ENCODE measurements at places on chromosomes 12 and 14. TPM values are rescaled to one million over a fixed set of nuclear protein-coding genes. Genes with fewer than 3 reads are reported as not detected.

- no peak for ATAC-seq
Observed at GRCh38 chr12:48933664-48934311, 8.5 kb upstream of the FKBP11 start.

Gene MLXIP
- 21.6 TPM for total RNA-seq

DNA sequence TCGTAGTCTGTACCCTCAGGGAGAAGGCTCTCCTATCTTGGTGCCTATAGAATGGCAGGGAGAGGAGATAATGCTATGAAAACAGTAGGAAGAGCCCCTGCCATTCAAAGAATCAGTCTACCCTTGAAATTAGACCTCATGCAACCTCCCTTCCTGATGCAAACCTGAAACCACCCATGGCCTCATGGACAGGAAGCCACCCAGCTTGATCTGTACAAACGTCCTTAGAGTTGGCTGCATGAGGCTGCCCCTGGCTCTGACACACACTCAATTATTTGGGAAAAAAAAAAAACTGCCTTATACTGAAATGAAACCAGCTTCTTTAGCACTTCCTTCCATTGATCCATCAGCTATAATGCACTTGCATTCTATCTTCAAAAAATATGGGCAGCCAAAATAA is 116.6 kb upstream of the BCL2L14 start:
- no peak for ATAC-seq

DNA sequence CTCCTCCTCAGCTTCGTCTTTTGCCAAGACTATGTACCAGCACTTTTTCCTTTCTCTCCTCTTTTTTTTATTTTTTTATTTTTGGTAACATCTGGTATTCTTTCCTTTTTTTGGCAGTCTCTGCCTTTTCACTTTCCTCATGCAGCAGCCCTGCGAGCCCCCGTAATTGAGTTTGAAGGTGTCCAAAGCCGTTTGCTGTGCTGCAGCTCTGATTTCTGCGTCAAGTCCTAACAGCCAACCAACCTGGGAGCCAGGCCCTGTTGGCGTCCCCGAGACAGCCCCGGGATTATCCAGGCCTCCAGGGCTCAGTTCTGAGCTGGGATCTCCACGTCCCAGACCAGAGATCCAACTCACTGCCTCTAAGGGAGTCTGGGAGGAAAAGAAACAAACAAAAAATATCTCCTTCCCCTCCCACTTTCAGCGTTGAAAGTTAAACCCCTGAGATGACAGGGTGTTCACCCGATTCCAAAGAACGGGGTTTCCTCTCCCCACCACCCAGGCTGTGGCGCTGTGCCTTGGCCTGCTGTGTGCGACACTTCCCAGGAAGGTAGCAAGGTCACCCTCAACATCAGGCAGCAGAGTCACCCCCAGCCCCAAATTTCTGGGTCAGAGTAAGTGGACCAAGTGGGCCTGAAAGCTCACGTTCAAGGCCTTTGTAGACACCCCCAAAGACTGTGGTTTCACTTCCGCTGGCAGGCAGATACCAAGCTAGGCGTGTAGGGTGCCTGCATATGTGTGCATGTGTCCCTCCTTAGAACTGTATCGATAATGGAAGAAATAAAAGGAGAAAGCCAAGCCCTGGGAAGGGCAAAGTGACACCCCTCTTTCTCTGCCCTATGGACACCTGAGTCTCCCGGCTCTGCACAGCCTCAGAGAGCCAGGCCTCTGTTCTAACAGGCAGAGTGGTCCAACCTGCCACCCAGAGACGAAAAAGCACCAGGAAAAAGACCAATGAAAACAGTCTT is 11.1 kb downstream of the BCL11B start:
- no peak for ATAC-seq

DNA sequence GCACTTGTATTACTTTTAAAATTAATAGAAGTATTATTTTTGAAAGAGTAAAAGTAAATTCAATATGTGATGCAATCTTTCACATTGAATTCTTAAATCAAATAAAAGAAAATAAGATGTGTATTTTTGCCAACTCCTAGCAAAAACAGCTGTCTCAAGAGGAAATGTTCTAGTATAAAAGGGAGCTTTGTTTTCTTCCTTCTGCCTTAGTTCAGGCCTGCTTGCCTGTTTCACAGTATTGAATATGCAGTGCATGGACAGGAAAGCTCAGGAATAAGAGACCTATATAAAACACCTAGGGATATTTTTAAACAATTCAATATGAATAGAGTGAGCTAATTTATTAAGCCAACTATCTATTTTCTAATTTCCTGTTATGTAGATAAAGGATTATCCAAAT is 294.8 kb upstream of the G2E3 start:
- no peak for ATAC-seq

GRCh38 chr12:58541300-58541690 is 379.0 kb downstream of the LRIG3 start:
- ATAC-seq, result no peak

- ATAC-seq, result peak; percentile 75
Observed at GRCh38 chr12:3683670-3684069, 69.2 kb downstream of the CRACR2A start.

Gene NANOG
- 0.20 TPM for total RNA-seq

- no peak for ATAC-seq
Observed at GRCh38 chr12:115932066-115932465, 345.4 kb downstream of the MED13L start.

DNA sequence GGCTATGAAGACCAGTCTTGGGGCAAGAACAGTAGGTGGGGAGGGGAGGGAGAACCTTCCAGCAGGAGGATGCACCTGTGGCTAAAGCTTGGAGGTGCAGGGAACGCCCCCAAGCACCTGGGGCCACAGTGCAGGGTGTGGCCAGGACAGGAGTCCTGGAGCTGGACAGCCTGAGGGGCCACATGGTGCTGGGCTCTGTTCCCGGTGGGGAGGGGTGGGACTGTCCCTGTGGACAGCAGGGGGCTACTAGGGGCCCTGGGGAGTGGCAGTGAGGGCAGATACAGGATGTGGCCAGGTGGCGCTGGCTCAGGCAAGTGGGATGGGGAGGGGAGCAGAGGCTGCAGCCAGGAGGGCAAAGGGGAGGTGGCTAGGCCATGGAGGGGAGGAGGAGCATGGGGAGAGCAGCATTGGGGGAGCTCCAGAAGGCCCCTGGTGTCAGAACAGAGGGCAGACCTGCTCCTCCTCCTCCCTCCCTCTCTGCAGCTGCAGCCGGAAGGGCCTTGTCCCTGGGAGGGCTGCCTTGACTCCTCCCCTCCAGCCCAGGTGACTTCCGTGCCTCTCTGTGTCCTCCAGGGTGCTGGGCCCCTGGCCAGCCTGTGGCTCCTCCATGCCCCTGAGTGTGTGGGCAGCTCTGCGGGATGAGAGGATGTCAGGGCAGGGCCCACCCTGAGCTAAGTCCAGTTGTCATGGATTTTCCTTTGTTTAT is 68.4 kb upstream of the DLK1 start:
- peak; percentile 27 for ATAC-seq

- no peak for ATAC-seq
Observed at GRCh38 chr14:22691171-22691570, 47.0 kb upstream of the OR6J1 start.

GRCh38 chr12:116832353-116832752 is 48.9 kb downstream of the HRK start:
- ATAC-seq, result no peak

DNA sequence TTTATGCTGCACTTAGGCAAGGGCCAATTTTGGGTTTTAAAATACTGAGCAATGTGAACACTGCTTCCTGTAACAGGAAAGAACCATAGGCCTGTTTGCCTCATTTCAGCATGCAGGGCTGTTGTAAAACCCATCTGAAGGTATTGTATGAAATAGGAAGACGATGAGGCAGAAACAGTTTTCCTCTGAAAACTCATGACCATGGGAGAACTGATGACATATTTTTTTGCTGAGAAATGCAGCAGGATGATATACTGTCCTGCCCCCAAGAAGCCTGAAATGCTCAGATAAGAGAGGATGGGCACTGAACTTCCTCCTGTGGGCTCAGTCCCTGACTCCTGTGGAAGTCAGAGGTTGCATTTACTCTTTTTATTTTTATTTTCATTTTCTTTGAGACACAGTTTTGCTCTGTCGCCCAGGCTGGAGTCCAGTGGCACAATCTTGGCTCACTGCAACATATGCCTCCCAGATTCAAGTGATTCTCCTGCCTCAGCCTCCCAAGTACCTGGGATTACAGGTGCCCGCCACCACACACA is 17.4 kb downstream of the PYGL start:
- ATAC-seq, result no peak

Gene TEX52
- 0.86 TPM for total RNA-seq

DNA sequence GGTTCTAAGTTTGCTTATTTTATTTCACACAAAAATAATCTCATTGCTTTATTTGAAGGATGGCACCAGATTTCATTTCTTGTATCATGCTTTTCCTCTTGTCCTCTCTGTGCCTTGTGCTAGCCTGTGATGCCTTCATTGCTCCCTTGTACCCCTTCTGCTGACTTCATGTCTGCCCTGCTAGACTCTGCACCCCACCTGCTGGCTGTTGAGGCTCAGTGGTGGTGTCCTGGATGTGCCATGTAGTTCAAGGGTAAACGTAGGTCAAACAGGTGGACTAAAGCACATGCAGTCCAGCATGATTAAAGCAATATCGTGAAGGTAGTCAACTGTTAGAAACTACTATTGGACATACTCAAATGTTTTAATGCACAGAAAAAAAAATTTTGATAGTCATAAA is 21.6 kb downstream of the MRPS35 start:
- no peak for ATAC-seq

Gene SERPINA10
- 0.43 TPM for total RNA-seq

Gene CYP46A1
- total RNA-seq, result 3.8 TPM

Gene SAMD15
- 5.3 TPM for total RNA-seq

Gene AQP2
- 0.06 TPM for total RNA-seq

- peak; percentile 79 for ATAC-seq
Observed at GRCh38 chr12:94649349-94650142, 811 bp downstream of the TMCC3 start.

DNA sequence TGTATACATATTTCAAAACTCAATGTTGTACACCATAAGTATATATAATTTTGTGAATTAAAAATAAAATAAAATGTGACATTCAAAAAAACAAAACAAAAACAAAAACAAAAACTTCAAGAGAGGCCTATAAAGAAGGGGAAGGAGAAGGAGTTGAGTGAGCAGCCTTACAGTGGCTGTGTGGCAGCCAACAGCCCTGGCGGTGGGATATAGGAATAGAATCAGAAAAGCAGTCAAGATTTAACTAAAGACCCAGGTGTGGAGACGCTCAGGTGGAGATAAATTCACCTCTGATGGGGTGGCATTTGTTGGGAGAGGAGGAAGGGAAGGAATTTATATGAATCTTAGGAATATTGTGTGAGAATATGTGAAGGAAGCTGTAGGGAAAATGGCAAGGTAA is 41.8 kb upstream of the E2F7 start:
- no peak for ATAC-seq

Gene TAS2R50
- total RNA-seq, result 0.78 TPM

DNA sequence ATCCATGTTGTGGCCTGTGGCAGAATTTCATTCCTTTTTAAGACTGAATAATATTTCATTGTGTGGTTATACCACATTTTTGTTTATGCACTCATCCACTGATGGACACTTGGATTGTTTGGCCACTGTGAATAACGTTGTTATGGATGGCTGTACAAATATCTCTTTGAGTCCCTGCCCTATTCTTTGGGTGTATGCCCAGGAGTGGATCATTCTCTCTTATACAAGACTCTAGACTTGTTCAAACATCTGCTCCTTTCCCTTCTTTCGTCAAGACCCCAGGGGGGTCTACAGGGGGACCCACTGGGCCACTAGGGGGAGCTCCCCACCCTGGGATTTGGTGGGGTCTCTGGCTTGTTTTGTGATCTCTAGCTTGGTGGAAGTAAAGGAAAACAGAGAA is 77.4 kb downstream of the FBXL14 start:
- ATAC-seq, result peak; percentile 94

Gene TRHDE
- total RNA-seq, result 1.5 TPM

Gene GALNT8
- total RNA-seq, result 14.6 TPM

GRCh38 chr14:47252802-47253201 is 422.6 kb downstream of the MDGA2 start:
- no peak for ATAC-seq

Gene SLC16A7
- 137 TPM for total RNA-seq

DNA sequence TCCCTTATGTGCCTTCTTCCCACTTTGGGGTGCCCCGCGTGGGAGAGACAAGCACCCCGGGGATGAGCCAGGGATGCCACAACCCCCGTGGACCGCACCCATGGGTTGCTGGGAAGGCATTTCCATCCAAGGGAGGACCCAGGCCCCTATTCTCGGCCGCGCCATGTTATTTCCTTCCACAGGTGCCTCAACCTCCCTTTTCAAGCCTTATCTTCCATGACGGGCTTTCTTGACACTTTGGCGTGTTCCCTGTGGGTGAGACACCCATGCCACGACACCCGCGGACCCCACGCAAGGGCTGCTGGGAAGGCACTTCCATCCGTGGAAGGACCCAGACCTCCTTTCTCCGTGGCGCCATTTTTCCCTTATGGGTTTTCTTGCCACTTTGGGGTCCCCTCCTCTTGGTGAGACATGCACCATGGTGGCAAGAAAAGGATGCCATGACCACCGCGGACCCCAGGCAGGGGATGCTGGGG is 269.2 kb downstream of the ALG10 start:
- ATAC-seq, result no peak

Gene AMN
- 0.22 TPM for total RNA-seq

DNA sequence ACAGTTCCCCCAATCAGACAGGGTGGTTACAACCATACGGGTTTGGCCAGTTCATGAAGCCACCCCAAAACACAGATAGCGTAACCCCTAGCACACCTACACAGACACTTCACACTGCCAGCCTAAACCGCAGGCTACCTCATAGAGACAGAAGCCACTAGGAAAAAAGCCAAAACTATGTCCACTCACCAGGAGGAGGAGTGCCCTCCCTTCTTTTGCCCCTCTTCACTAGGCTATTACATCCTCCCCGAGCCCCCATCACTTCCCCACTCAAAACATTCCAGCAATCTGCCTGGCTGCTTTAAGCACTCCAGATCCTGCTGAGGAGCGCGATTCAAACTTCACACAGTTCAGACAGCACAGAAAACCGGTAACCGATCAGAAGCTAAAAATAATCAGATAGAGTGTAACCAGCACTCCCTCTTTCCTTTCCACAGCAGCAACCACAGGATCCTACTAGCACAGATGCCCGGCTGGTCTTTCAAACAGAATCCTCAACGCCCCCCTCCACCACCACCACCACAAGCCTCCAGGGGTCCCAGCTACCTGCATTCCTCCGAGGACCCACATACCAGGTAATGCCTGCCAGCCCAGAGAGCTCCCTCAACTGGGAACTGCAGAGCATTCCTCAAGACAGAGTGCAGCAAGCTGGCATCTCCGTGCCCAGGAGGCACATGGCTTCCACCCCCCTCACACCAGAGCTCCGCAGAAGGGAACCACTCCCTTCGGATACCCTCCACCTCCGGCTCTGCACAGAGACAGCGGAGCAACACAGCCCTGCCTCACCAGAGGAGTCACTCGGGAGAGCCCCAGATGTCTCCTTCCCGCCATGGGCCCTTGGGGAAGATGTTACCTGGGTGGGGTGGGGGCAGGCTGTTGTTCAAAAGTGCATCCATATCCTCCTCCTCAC is 1.5 kb downstream of the CHD4 start:
- ATAC-seq, result peak; percentile 10

DNA sequence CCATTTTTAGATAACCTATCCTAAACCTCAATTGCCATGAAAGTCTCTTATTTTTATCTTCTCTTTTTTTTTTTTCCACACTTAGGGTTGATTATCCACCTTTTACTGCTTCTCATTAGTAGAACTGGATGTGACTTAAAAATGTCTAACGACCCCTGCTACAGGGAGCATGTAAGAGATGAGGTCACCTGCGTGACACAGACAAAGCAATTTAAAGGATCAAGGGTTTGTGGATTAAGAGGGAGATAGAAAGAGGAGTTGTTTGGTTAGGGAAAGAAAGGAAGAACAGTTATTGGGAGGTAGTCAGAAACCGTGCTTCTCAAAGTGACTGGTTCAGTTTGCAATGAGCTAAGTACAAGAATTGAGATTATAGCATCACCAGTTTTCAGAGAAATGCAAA is 239.1 kb downstream of the ALX1 start:
- no peak for ATAC-seq

Gene GUCY2C
- not detected for total RNA-seq
